NCI-H524 (cell line): ENCODE measurements at places on chromosomes 3 and 15.

DNA sequence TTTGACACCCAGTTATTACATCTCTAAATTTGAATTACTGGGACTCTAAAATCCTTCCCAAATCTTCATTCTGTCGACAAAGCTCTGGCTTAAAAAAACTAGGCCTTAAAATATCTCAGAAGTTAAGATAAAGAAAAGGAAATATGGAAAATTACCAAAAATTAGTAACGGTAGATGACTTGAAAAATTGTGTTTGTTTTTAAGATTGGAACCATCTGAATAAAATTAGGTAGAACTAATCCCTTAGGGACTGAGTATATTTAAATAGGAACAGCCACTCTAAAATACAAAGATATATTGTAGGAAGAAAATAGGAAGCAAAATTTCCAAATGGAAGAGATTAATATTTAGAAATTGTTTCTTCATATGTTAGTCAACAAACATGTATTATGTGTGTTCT is 45.1 kb upstream of the CHMP2B start:
- no peak for DNase-seq

DNA sequence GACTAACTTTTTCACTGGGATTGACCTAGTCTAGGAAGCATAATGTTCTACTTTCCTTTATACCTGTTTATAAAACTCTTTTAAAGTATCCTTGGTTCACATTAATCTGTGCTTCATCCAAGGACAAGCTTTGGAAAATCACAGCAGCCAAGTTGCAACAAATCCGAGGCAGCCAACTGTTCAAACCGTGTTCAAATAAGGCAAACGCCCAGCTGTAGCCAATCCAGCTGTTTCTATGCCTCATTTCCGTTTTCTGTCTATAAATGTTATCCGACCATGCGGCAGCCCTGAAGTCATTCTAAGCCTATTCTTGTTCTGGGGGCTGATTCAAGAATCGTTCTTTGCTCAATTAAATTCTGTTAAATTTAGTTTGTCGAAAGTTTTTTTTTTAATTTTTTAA is 78.3 kb downstream of the FMN1 start:
- DNase-seq = no peak

- no peak for DNase-seq
Measured at GRCh38 chr3:137963463-137963862, 46.5 kb upstream of the CLDN18 start.

DNA sequence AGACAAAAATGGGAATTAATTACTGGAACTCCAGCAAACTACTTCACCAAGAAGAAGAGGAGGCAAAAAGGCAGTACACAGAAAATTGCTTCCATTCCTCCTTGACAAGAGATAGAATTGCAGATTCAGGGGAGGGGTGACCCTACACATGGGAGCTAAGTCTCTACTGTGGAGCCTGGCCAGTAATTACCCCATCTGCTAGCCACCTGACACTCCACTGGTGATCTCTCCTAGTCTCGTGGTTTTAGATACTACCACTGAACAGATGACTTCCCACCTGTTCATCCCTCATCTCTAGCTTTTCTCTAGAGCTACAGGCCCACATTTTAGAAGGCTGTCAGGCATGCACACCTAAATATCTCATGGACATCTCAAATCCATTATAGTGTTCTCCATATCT is 224.3 kb upstream of the NR2F2 start:
- peak; percentile 68 for DNase-seq

- DNase-seq = no peak
Measured at GRCh38 chr3:156819842-156820691, 6.1 kb upstream of the LEKR1 start.

DNA sequence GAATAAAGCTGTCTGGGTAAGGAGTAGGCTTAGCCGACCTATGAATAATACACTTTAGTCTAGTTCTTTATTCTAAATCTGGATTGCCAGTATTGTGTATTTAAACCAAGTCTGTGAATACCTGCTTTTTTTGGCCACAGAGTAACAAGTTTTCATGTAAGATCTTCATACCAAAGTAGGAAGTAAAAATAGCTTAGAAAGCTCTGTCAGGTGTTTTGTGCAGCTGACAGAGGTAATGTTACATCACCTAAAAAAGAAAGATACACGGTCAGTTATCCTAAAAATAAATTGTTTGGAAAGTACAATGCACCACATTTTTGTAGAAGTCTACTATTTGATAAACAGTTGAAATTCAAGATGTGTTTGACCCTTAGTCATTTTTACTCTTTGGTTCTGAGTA is 16.5 kb downstream of the CALML4 start:
- no peak for DNase-seq

GRCh38 chr3:48885753-48886152 is 12.9 kb downstream of the SLC25A20 start:
- DNase-seq = no peak

- peak; percentile 9 for DNase-seq
Measured at GRCh38 chr3:46998121-46998851, 18.8 kb downstream of the NBEAL2 start.

- no peak for DNase-seq
Measured at GRCh38 chr15:91733661-91734060, 119.8 kb upstream of the SLCO3A1 start.

DNA sequence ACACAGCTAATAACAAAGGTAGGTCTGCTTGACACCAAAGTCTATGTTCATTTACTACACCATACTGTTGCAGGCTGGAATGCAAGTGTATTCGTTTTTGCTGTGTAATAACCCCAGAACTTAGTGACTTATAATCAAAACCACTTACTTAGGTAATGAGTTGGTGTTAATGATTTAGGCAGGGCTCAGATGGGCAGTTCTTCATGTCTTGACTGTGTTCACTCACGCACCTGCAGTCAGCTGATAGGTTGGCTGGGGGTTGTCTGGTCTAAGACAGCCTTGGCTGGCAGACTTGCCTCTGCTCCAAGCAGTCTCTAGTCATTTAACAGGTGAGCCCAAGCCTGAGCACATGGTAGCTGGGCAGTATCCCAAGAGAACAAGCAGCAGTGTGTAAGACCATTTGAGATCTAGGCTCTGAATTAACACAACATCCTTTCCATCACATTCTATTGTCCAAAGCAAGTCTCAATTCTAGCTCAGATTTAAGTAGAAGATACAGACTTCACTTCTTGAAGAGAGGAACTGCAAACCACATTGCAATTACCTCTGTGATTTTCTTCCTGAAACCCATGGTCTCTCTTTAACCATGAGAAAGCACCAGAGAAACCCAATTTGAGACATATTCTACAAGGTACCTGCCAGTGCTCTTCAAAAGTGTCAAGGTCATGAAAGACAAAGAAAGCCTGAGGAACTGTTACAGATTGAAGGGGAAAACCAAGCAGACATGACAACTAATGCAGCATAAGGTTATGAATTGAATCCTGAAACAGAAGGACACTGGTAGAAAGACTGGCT is 13.3 kb upstream of the DCLK3 start:
- DNase-seq = no peak

GRCh38 chr3:78665101-78665500 is 1102.7 kb downstream of the ROBO1 start:
- no peak for DNase-seq

DNA sequence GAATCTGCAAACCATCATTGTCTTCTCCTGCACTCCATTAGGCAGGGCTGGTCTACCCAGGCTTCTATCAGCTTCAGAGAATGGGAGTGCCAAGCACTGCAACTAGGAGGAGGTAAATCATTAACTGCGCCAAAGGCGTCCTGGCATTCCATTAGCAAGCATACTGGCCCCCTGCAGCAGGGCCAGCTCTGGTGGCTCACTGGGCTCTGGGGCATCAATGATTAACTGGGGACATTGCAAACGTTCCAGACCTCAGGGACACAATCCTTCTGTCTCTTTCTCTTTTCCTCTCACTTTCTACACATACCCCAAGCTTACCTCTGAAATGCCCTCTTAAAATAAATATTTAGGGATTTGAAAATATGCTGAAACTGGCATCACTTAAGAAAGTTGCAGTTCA is 129.0 kb downstream of the MYLK start:
- DNase-seq = no peak

- peak; percentile 35 for DNase-seq
Measured at GRCh38 chr15:40891810-40892446, 2.3 kb upstream of the VPS18 start.

GRCh38 chr3:154657218-154657617 is 227.2 kb upstream of the GPR149 start:
- DNase-seq = no peak

DNA sequence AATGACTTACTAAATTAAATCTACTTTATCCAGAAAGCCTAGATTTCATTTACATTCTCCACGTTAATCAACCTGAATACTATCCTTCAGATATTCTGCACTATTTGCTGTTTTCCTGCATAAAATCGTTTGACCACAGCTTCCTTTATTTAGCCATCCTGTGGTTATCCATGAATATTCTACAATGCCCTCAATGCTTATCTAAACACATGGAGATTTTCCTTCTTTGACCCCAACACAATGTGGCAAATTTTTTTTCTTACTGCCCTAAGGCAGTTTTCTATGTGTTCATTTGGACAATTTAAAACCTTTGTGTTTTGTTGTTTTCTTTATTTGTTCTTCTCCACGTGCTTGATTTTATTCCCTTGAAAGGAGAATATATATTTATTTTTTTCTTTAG is 495.5 kb upstream of the ROBO1 start:
- DNase-seq = no peak

- DNase-seq = no peak
Measured at GRCh38 chr3:178203165-178203564, 333.1 kb upstream of the KCNMB2 start.

GRCh38 chr3:69338911-69339310 is 47.0 kb downstream of the FRMD4B start:
- DNase-seq = no peak

DNA sequence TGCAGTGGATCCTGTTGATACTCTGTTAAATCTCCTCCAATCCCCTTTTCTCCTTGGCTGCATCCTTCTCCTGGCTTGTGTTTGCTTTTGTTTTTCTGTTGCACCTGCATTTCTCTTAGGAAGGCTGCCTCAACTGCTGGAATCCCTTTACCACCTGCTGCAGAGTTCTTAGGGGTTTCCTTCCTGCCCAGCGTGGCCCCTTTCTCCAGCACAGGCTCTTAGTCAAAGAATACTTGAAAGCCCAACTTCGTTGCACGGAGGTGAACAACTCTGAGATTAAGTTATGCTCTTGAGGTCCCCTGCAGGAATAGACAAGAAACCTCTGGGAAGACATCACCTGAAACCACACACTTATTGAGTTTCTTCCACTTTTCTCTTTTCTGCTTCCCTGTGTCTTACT is 121.6 kb upstream of the GRM7 start:
- no peak for DNase-seq

GRCh38 chr15:48717458-48717857 is 71.9 kb upstream of the FBN1 start:
- peak; percentile 39 for DNase-seq

GRCh38 chr3:19065027-19065426 is 83.3 kb upstream of the KCNH8 start:
- peak; percentile 20 for DNase-seq

- DNase-seq = no peak
Measured at GRCh38 chr3:174325834-174326700, 533.1 kb upstream of the NAALADL2 start.

- no peak for DNase-seq
Measured at GRCh38 chr15:37979671-37980409, 45.4 kb downstream of the TMCO5A start.

GRCh38 chr3:50483374-50483773 is 20.1 kb downstream of the CACNA2D2 start:
- DNase-seq = no peak

DNA sequence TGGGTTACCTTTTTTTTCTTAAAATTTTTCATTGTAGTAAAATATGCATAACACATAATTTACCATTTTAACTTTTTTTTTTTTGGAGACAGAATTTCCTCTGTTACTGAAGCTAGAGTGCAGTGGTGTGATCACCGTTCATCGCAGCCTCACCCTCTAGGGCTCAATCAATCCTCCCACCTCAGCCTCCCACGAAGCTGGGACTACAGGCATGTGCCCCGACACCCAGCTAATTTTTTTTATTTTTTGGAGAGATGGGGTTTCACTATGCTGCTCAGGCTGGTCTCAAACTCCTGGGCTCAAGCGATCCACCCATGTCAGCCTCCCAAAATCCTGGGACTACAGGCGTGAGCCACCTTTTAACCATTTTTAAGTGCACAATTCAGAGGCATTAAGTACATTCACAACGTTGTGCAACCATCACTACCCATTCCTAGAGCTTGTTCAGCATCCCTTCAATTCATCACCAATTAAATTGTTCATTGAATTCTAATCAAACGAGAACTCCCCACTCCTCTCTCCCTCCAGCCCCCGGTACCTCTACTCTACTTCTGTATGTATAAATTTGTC is 44.6 kb downstream of the BHLHE40 start:
- DNase-seq = no peak

GRCh38 chr3:184459355-184459754 is 79.5 kb downstream of the CHRD start:
- no peak for DNase-seq

GRCh38 chr3:184765730-184766074 is 46.3 kb upstream of the VPS8 start:
- DNase-seq = no peak

DNA sequence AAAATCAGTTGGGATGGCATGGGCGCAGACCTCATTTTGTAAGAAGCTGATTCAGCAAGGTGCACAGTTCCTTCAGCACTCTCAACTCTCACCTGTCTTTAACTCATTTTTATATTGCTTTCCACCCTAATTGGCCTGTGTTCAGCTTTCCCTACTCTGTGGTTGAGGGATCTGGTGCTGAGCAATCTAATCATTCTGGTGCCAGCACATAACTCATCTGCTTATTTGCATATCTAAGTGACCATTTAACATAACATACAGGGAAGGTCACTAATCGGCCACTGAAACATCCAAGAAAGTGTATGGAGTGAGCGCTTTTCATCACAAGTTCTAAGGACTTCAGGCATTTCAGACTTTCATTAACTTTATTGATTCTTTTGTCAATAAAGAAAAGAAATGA is 303.4 kb upstream of the ROPN1 start:
- no peak for DNase-seq

- DNase-seq = no peak
Measured at GRCh38 chr3:126936853-126937425, 46.0 kb upstream of the PLXNA1 start.

- DNase-seq = no peak
Measured at GRCh38 chr3:175383813-175384212, 524.7 kb downstream of the NAALADL2 start.

- DNase-seq = no peak
Measured at GRCh38 chr3:52495777-52496602, 852 bp downstream of the STAB1 start.

DNA sequence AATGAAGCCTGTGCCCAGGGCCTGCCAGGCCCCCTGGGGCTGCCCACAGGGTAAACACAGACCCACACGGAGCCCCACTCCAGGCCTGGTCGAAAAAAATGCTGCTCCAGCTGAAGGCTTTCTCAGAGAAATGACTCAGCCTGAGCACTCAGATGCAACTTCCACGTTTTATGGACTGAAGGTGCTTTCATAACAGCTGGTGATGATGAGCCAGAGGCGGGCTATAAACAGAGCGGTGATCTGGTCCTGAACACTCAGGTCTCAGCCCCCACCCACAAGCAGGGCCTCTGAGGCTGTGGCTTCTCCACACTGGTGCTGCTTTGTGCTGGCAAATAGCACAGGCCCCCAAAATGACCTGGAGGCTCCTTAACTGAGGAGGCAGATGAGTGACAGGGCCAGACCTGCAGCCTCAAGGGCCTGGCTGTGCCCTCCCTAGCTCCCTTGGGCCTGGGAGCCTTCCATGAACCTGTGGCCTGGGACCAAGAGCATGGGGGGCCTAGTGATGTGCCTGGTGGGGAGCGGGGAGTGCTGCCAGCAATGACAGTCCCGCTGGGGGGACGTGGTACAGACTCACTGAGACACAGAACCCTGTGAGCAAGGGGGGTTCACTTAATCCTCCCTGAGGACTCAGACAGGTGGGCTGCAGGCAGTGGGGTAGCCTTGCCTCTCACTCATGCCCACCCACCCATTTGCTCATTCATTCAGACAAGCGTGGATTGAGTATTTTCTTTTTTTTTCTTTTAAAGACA is 23.0 kb upstream of the FURIN start:
- DNase-seq = no peak
